ENCODE measurements at places on chromosomes 4 and X. TPM values are rescaled to one million over a fixed set of nuclear protein-coding genes. Genes with fewer than 3 reads are reported as not detected.

The TRIML2 gene
- 64.1 TPM for total RNA-seq

The CENPVL2 gene
- not detected for total RNA-seq

The PAGE5 gene
- not detected for total RNA-seq

The KLF8 gene
- not detected for total RNA-seq

The PLP1 gene
- total RNA-seq, result not detected

The PAGE2 gene
- total RNA-seq, result not detected

The TMPRSS11F gene
- not detected for total RNA-seq

The FAM149A gene
- 1.7 TPM for total RNA-seq

The TMSB15C gene
- total RNA-seq, result 0.27 TPM

The LRIT3 gene
- 0.02 TPM for total RNA-seq

The TCEAL7 gene
- total RNA-seq, result not detected

The CLDN2 gene
- 7.8 TPM for total RNA-seq

The C4orf36 gene
- 0.88 TPM for total RNA-seq

The SOD3 gene
- not detected for total RNA-seq

The CENPVL1 gene
- total RNA-seq, result not detected

The MAGED4 gene
- 6.3 TPM for total RNA-seq

The RHOXF2 gene
- not detected for total RNA-seq

The ANXA10 gene
- 4.1 TPM for total RNA-seq

The EXOC1L gene
- not detected for total RNA-seq

The RNF113A gene
- 33.8 TPM for total RNA-seq

The PROM1 gene
- total RNA-seq, result 0.09 TPM

The TEX11 gene
- total RNA-seq, result not detected

The UGT2B11 gene
- 0.12 TPM for total RNA-seq

The PWWP3B gene
- not detected for total RNA-seq

The MAGEB1 gene
- total RNA-seq, result not detected

The ARHGAP36 gene
- not detected for total RNA-seq

The RAB40A gene
- total RNA-seq, result not detected

The SPANXC gene
- total RNA-seq, result 0.44 TPM
